ENCODE measurements at places on chromosomes 3 and 15. TPM values are rescaled to one million over a fixed set of nuclear protein-coding genes. Genes with fewer than 3 reads are reported as not detected.

CEMIP gene
- total RNA-seq: 14.6 TPM

CMTM8 gene
- 0.12 TPM for total RNA-seq

FAM43A gene
- 15.5 TPM for total RNA-seq

SUSD5 gene
- 4.1 TPM for total RNA-seq

SH2D7 gene
- total RNA-seq: not detected

SLC25A20 gene
- total RNA-seq: 21.8 TPM

SYNPR gene
- not detected for total RNA-seq

LRTM1 gene
- total RNA-seq: not detected

GOLGA8K gene
- not detected for total RNA-seq

KIF15 gene
- 7.4 TPM for total RNA-seq

IQCH gene
- 7.0 TPM for total RNA-seq

IQCF5 gene
- not detected for total RNA-seq

TMEM212 gene
- not detected for total RNA-seq

TRA2B gene
- 206 TPM for total RNA-seq

CX3CR1 gene
- not detected for total RNA-seq

CPLX3 gene
- total RNA-seq: not detected

AADAC gene
- total RNA-seq: 0.12 TPM

NOX5 gene
- 0.25 TPM for total RNA-seq

CD80 gene
- total RNA-seq: not detected

IDH2 gene
- total RNA-seq: 54.5 TPM

GOLGA6B gene
- not detected for total RNA-seq

GOLGA6L10 gene
- total RNA-seq: 0.11 TPM

TTLL13 gene
- total RNA-seq: not detected

DZIP3 gene
- 14.5 TPM for total RNA-seq

CYP8B1 gene
- total RNA-seq: not detected

GHSR gene
- not detected for total RNA-seq

PODXL2 gene
- 2.0 TPM for total RNA-seq

MUC13 gene
- total RNA-seq: not detected

CRABP1 gene
- total RNA-seq: not detected

GOLIM4 gene
- 83.9 TPM for total RNA-seq

RARB gene
- 44.8 TPM for total RNA-seq

CKMT1A gene
- total RNA-seq: not detected

LRRC49 gene
- total RNA-seq: 19.7 TPM

FETUB gene
- total RNA-seq: not detected

SST gene
- not detected for total RNA-seq

UPK1B gene
- total RNA-seq: not detected

Data from uterine smooth muscle cell (primary cell).